ENCODE measurements at places on chromosomes 3 and 15. TPM values are rescaled to one million over a fixed set of nuclear protein-coding genes. Genes with fewer than 3 reads are reported as not detected.

GRCh38 chr3:23435904-23436303 lies 232.8 kb downstream of the UBE2E2 start:
- no peak for DNase-seq
- H3K4me3 ChIP-seq: no peak overlapping the region

- H3K27me3 ChIP-seq: no peaks in the 10 kb centered on the region
- H3K4me3 ChIP-seq: no peak overlapping the region
- no peaks in the 10 kb centered on the region for H3K36me3 ChIP-seq
- no peaks in the 10 kb centered on the region for H3K4me1 ChIP-seq
- no peak overlapping the region for H3K27ac ChIP-seq
- DNase-seq: no peak
These were observed 42.3 kb downstream of the TP63 start for GRCh38 chr3:189673535-189673934.

GRCh38 chr3:186946756-186947375 lies 16.5 kb downstream of the ST6GAL1 start:
- H3K27ac ChIP-seq: no peak overlapping the region
- no peaks in the 10 kb centered on the region for H3K27me3 ChIP-seq
- no peak overlapping the region for H3K4me3 ChIP-seq
- no peak for DNase-seq
- H3K4me1 ChIP-seq: peaks cover 27% of the 10 kb centered on the region

DNA sequence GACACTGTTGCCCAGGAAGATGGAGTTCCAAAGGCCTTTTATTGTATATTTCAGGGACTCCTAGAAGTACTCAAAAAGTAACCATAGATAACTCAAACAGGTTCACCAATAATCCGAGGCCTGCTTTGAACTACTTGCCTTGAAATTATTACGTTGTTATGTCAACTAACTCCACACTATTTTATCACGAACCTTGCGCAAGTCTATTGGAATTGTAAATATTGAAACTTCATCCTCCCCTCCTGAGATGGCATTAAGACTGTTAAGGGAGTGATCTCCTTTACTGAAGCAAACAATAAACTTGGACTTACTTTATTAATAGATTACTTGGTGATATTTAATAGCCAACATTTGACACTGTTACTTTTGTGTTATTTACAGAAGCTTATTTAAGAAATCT lies 199.6 kb upstream of the GADL1 start:
- DNase-seq: no peak
- no peak overlapping the region for H3K4me3 ChIP-seq
- H3K36me3 ChIP-seq: no peaks in the 10 kb centered on the region
- no peak overlapping the region for H3K27ac ChIP-seq
- no peaks in the 10 kb centered on the region for H3K27me3 ChIP-seq

The TAMM41 gene
- total RNA-seq: 13.0 TPM

- DNase-seq: no peak
- H3K27ac ChIP-seq: no peak overlapping the region
- H3K4me3 ChIP-seq: no peak overlapping the region
- no peaks in the 10 kb centered on the region for H3K27me3 ChIP-seq
- no peaks in the 10 kb centered on the region for H3K4me1 ChIP-seq
These were observed 183.6 kb upstream of the PROK2 start for GRCh38 chr3:71968544-71968943.

The CORO2B gene
- total RNA-seq: 3.6 TPM

The RBP2 gene
- total RNA-seq: 2.1 TPM

The CEP19 gene
- 1.6 TPM for total RNA-seq

GRCh38 chr15:45377609-45378148 lies 665 bp downstream of the GATM start:
- H3K4me3 ChIP-seq: peak overlapping the region; percentile 61
- H3K36me3 ChIP-seq: no peaks in the 10 kb centered on the region
- peaks cover 12% of the 10 kb centered on the region for H3K4me1 ChIP-seq
- peaks cover 41% of the 10 kb centered on the region for H3K27me3 ChIP-seq
- H3K27ac ChIP-seq: peak overlapping the region; percentile 55

DNA sequence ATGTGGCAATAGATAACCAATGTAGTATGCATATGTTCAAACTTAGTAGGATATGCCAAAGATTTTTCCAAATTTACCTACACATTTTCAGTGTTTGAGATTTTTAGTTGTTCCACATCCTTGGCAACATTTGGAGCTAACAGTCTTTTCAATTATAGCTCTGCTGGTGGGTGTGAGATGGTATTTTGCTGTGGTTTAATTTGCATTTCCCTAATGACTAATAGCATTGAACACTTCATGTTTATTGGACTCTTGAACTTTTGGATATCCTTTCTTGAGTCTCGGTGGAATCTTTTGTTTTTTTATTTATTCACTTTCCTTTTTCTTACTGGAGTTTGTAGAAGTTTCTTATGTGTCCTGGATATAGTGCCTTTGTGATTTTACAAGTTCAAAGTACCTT lies 11.0 kb upstream of the ILDR1 start:
- no peak overlapping the region for H3K4me3 ChIP-seq
- H3K36me3 ChIP-seq: no peaks in the 10 kb centered on the region

GRCh38 chr3:28547677-28548076 lies 199.1 kb upstream of the AZI2 start:
- no peaks in the 10 kb centered on the region for H3K27me3 ChIP-seq
- no peaks in the 10 kb centered on the region for H3K4me1 ChIP-seq
- H3K36me3 ChIP-seq: no peaks in the 10 kb centered on the region
- H3K27ac ChIP-seq: no peak overlapping the region

DNA sequence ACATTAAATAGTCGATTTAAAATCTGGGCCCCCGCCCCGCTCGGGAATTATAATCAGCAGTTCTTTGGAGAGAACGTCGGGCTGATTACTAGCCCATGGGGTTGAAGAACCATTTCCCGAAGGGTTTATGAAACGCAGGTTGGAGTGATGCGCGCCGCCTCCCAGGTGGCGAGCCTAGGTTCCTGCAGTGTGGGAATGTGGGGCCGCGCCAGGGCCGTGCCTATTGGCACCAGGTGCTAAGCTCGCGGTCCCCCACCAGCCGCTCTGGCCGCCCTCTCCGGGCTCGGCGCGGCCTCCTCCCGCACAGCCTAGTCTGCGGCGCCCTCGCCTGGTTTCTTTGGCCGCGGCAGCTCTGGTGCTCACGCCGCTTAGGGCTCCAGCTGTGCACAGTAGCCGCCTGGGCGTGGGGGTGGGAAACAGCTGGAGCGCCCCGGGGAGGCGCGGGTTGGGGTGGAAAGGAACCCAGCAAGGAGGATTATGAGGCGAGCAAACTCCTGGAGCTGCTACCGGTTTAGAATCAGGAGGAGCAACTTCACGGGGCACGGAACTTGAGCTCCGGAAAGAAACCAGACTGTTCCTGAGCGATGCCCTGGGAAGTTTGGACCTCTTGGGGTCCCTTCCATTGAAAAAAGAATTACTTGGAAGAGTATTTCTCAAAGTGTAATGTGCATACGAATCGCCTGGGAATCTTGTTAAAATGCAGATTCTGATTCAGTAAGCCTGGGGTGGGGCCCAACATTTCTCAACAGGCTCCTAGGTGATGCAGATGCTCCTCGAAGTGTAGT lies 5.6 kb upstream of the MECOM start:
- peaks cover 9% of the 10 kb centered on the region for H3K4me1 ChIP-seq
- H3K36me3 ChIP-seq: no peaks in the 10 kb centered on the region
- H3K27ac ChIP-seq: peak overlapping the region; percentile 53
- peaks cover 69% of the 10 kb centered on the region for H3K27me3 ChIP-seq
- peak; percentile 94 for DNase-seq

GRCh38 chr3:81446806-81447205 lies 314.6 kb downstream of the GBE1 start:
- DNase-seq: no peak
- H3K36me3 ChIP-seq: no peaks in the 10 kb centered on the region
- no peaks in the 10 kb centered on the region for H3K4me1 ChIP-seq
- no peak overlapping the region for H3K4me3 ChIP-seq

The CIDEC gene
- total RNA-seq: not detected

GRCh38 chr3:10602769-10603768 lies 97.7 kb upstream of the ATP2B2 start:
- no peaks in the 10 kb centered on the region for H3K36me3 ChIP-seq
- H3K27me3 ChIP-seq: peaks cover 24% of the 10 kb centered on the region
- H3K4me1 ChIP-seq: peaks cover 7% of the 10 kb centered on the region

- no peaks in the 10 kb centered on the region for H3K4me1 ChIP-seq
- H3K36me3 ChIP-seq: no peaks in the 10 kb centered on the region
- H3K4me3 ChIP-seq: no peak overlapping the region
- DNase-seq: no peak
These were observed 20.3 kb upstream of the BMF start for GRCh38 chr15:40128766-40129660.

DNA sequence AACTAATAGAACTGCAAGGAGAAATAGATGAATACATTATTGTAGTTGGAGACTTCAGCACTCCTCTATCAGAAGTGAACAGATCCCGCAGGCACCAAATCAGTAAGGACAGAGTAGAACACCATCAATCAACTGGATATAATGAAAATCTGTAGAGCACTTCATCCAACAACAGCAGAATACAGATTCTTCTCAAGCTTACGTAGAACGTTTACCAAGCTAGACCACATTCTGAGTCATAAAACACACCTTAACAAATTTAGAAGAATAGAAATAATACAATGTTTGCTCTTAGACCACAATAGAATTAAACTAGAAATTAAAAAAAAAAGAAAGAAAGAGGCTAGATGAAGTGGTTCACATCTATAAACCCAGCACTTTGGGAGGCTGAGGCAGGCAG lies 70.7 kb upstream of the NEDD4 start:
- H3K4me1 ChIP-seq: no peaks in the 10 kb centered on the region
- no peak overlapping the region for H3K27ac ChIP-seq
- no peaks in the 10 kb centered on the region for H3K36me3 ChIP-seq
- no peak for DNase-seq

The TGFBR2 gene
- total RNA-seq: 329 TPM

The TTLL3 gene
- 37.3 TPM for total RNA-seq

GRCh38 chr3:192916371-192917027 lies 1.2 kb downstream of the MB21D2 start:
- peak overlapping the region; percentile 87 for H3K27ac ChIP-seq
- peaks cover 11% of the 10 kb centered on the region for H3K4me1 ChIP-seq
- H3K4me3 ChIP-seq: peak overlapping the region; percentile 77

Measured in upper lobe of right lung (tissue), 1 donor.